ENCODE measurements at places on chromosomes 6 and 20. TPM values are rescaled to one million over a fixed set of nuclear protein-coding genes. Genes with fewer than 3 reads are reported as not detected.

Gene GRM1
- total RNA-seq: not detected

Gene BTN1A1
- total RNA-seq: not detected

Gene NNAT
- not detected for total RNA-seq

Gene PTPN1
- total RNA-seq: 96.8 TPM

Gene TREM2
- not detected for total RNA-seq

Gene RSPO3
- total RNA-seq: 0.20 TPM

Gene ANKRD6
- total RNA-seq: 3.2 TPM

Gene CAGE1
- not detected for total RNA-seq
